ENCODE measurements at places on chromosomes 6 and 20.

DNA sequence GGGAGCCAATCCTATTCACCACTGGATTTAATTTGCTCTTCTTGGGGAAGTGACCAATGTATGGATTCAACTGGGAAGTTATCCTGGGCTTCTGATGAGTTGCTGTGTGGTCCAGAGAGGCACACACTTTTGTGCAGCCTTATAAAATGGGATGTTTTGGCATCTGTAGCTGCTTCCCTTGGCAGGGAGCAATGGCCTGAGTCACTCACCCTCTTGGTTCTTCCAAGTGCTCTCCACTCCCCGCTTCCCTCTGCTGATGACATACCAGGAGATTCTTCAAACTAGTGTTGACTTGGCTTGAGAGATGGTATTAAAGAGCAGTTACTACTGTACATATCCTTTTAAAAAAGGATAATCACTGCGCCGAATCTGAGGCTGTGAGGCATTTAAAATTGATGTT, 105.8 kb downstream of the JARID2 start:
- H3K4me3 ChIP-seq, result no peak overlapping the region
- no peak for DNase-seq
- H3K27me3 ChIP-seq, result no peaks in the 10 kb centered on the region
- H3K4me1 ChIP-seq, result peaks cover 31% of the 10 kb centered on the region
- H3K27ac ChIP-seq, result no peak overlapping the region

DNA sequence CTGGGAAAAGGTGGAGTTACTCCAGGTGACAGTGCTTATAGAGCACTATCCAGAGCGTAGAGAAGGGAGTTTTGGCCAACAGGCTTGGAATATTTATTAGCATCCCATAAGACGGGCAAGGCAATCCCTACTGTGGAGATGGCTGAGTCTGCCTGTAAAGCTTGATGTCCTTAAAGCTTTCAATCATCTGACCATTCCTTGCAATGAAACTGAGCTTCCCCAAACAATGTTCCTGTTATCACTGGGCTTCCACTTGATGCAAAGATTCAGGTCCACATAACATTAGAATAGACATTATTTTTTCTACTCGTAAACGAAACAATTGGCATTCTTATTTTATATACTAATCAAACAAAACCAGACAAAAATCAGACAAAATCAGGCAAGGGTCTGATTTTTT, 48.4 kb upstream of the PIM1 start:
- no peak for DNase-seq
- peaks cover 5% of the 10 kb centered on the region for H3K4me1 ChIP-seq
- H3K36me3 ChIP-seq, result no peaks in the 10 kb centered on the region
- no peak overlapping the region for H3K27ac ChIP-seq
- H3K27me3 ChIP-seq, result peaks cover 5% of the 10 kb centered on the region

DNA sequence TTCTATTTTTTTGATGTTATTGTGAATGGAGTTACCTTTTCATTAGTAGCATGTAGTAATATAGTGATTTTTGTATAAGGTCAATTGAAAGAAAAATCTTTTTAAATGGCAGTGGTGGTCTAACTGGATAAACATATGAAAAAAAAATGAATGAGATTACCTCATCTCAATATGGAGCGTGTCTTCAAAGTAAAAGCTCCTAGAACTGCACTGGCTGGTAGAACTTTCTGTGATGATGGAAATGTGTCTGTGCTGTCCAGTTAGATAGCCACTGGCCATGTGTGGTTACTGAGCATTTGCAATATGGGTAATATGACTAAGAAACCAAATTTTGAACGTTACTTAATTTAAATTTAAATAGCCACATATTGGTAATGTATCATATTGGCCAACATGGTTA, 44.1 kb downstream of the MRAP2 start:
- H3K36me3 ChIP-seq, result no peaks in the 10 kb centered on the region
- no peak overlapping the region for H3K27ac ChIP-seq
- H3K4me3 ChIP-seq, result no peak overlapping the region
- no peak for DNase-seq
- H3K27me3 ChIP-seq, result no peaks in the 10 kb centered on the region

DNA sequence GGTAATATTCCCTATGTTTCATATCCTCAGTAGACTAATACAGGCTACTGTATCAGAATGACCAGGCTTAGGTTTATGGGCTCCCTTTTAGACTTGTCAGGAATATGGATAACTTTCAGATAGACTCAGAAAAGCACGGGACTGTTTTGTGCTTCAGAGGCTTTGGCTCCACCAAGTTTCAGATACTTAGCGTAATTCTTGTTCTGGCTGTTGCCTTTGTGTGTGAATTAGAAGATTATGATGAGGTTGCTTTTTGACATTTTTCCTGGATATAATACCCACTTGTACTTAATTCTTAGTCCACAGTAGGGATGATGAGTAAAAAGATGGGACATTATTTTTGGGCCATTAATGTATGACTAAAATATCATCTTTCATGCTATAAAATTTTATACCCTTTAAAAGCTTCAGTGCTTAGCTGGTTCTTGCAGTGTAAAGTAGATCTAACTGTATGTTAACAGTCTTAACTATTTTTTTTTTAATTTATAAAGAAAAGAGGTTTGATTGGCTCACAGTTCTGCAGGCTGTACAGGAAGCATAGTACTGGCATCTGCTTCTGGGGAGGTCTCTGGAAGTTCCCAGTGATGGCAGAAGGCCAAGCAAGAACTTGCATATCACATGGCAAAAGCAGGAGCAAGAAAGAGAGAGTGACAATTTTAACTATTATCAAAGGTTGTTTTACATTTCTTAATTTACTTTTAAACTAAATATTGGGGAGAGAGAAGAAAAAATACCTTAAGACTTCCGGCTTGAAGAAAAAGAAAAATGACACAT, 120.7 kb downstream of the ZFAND3 start:
- H3K27me3 ChIP-seq, result no peaks in the 10 kb centered on the region
- peaks cover 26% of the 10 kb centered on the region for H3K4me1 ChIP-seq
- no peak overlapping the region for H3K4me3 ChIP-seq
- H3K27ac ChIP-seq, result no peak overlapping the region
- no peak for DNase-seq
- H3K36me3 ChIP-seq, result no peaks in the 10 kb centered on the region

- peaks cover 8% of the 10 kb centered on the region for H3K4me1 ChIP-seq
- no peaks in the 10 kb centered on the region for H3K36me3 ChIP-seq
- no peak overlapping the region for H3K4me3 ChIP-seq
- H3K27ac ChIP-seq, result no peak overlapping the region
- DNase-seq, result peak; percentile 18
Measured at GRCh38 chr6:143337201-143337949, 113.1 kb downstream of the ADAT2 start.

DNA sequence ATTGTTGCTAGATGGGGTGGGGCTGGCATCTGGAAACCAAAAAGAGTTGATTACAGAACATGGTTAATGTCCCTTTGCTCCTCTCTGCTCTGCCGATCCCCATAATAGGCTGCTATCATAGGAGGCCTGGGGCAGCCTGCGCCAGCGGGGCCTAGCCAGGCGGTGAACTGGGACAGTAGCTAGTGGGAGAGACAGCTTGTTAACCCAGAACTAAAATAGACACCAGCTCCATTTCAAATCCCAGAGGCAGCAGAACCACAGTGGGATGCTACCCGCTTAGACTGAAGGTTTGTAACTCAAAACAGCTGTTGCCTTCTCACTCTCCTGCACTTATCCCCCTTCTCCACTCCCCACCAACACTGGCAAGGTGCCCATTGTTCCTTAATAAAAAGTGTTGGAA, 98.5 kb downstream of the SSR1 start:
- no peaks in the 10 kb centered on the region for H3K27me3 ChIP-seq
- DNase-seq, result no peak
- no peaks in the 10 kb centered on the region for H3K4me1 ChIP-seq

GRCh38 chr6:134529921-134530320, 212.0 kb upstream of the SGK1 start:
- H3K4me1 ChIP-seq, result peaks cover 44% of the 10 kb centered on the region
- H3K27ac ChIP-seq, result peak overlapping the region; percentile 32
- no peaks in the 10 kb centered on the region for H3K27me3 ChIP-seq
- peaks cover 3% of the 10 kb centered on the region for H3K36me3 ChIP-seq
- peak overlapping the region; percentile 24 for H3K4me3 ChIP-seq
- DNase-seq, result no peak

DNA sequence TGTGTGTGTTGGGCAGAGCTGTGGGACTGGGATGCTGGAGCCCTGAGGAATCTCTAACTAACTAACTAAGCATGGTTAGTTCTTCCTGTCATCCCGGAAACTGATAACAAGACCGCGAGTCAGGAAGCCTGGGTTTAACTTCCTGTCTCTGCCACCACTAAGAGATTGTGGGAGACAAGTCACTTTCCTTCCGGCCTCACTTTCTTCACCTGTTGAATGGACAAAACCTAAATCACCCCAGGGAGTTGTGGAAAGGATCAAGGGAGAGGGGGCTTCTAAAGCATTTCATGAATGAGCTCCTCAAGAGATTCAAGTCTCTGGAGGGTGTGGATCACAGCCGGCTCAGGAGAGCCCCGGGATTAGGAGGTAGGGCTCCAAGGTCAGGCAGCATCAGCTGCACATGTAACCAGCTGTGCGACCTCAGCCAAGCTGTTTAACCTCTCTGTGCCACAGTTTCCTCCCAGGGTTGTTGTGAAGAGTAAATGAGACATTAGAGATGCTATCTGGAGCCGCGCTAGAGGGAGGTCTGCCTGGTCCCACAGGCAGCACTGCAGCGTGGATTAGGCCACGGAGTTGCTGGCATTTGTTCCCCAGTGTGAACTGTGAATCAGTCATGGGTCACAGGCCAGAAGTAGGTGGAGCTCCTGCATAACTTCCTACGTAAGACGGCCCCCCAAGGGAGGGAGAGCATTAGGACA, 105.1 kb downstream of the TOX2 start:
- peak overlapping the region; percentile 56 for H3K4me3 ChIP-seq
- H3K36me3 ChIP-seq, result no peaks in the 10 kb centered on the region
- H3K27ac ChIP-seq, result peak overlapping the region; percentile 21

DNA sequence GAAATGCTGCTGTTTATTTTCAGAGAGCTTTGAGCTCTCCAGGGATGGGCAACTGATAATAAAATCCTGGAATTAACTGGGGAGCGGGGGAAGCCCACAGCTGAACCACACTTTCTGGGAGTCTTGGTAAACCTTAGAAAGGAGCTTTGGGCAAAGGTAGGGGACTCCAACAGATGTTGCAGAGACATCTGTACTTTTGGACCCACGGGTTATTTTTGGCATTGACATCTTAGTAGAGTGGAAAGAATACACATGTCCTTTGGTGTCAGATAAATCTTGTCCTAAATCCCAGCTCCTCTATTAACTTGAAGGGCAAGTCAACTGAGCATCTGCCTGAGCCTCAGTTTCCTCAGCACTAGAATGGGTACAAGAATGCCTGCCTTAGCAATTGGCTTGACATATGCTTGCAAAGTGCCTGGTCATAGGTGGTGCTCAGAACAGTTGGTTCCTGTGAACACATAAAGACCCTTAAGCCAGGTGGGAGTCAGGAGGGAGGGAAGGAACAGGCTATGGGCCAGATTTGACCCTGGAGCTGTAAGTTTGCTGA, 5.8 kb downstream of the SLC22A3 start:
- H3K27ac ChIP-seq, result no peak overlapping the region
- H3K4me1 ChIP-seq, result no peaks in the 10 kb centered on the region
- no peak for DNase-seq
- H3K36me3 ChIP-seq, result no peaks in the 10 kb centered on the region

GRCh38 chr6:140567466-140567865, 1193.0 kb upstream of the CITED2 start:
- H3K4me3 ChIP-seq, result no peak overlapping the region
- H3K27ac ChIP-seq, result no peak overlapping the region
- peaks cover 17% of the 10 kb centered on the region for H3K4me1 ChIP-seq
- no peaks in the 10 kb centered on the region for H3K27me3 ChIP-seq
- DNase-seq, result no peak

DNA sequence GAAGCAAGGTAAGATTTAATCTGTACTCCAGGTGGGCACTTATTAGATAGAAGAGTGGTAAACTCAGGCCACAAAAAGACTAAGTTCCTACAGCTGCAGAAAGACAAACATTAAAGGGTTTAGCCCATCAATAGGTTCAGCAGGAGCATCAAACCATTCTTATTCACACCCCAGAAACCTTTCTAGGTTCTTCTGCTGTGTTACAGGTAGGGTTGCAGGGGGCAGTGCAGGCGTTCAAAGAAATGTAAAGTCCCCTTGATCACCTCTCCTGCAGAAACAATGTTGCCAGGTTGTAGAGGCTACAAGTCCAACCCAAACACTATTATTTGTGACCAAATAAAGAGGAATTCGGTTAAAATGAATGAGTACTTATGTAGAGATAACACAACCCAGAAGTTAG, 31.8 kb downstream of the PHACTR1 start:
- H3K27ac ChIP-seq, result no peak overlapping the region
- no peak overlapping the region for H3K4me3 ChIP-seq
- no peaks in the 10 kb centered on the region for H3K4me1 ChIP-seq
- peaks cover 22% of the 10 kb centered on the region for H3K27me3 ChIP-seq
- no peak for DNase-seq

DNA sequence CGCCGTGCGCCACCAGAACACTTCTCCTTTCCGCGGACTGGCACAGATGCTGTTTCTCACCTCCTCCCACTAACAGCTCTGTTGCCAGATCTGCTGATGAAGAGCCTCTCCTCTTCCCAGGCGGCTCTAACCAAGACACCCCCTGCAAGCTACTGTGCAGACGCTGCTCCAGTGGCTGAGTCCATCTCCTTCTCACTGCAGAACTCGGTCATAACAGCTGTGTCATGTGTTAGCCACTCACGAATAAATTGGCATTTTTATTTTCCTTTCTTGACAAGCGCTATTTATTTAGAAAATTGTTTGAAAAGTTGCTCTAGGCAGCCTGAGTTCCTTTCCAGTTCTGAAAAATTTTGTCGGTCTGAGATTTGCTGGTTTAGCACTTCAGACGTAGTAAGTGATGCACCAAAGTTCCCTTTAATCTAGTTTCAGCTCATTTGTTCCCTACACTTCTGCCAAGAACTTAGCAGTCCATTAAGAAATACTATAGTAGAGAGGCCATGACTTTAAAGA, 12.8 kb upstream of the PLEKHG1 start:
- H3K4me3 ChIP-seq, result no peak overlapping the region
- no peak for DNase-seq
- peaks cover 20% of the 10 kb centered on the region for H3K27me3 ChIP-seq
- no peaks in the 10 kb centered on the region for H3K36me3 ChIP-seq

- peaks cover 2% of the 10 kb centered on the region for H3K27me3 ChIP-seq
- no peaks in the 10 kb centered on the region for H3K36me3 ChIP-seq
- no peak overlapping the region for H3K4me3 ChIP-seq
Measured at GRCh38 chr20:18004384-18005031, 35.7 kb downstream of the MGME1 start.

- H3K27ac ChIP-seq, result no peak overlapping the region
- no peaks in the 10 kb centered on the region for H3K27me3 ChIP-seq
- no peaks in the 10 kb centered on the region for H3K36me3 ChIP-seq
- DNase-seq, result no peak
Measured at GRCh38 chr6:19478992-19479391, 358.2 kb upstream of the ID4 start.

- no peak for DNase-seq
- no peaks in the 10 kb centered on the region for H3K4me1 ChIP-seq
- no peak overlapping the region for H3K27ac ChIP-seq
- no peaks in the 10 kb centered on the region for H3K36me3 ChIP-seq
- no peak overlapping the region for H3K4me3 ChIP-seq
Measured at GRCh38 chr20:24694157-24694726, 224.8 kb downstream of the SYNDIG1 start.

GRCh38 chr6:134466771-134467525, 149.0 kb upstream of the SGK1 start:
- H3K4me1 ChIP-seq, result peaks cover 4% of the 10 kb centered on the region
- H3K27me3 ChIP-seq, result peaks cover 2% of the 10 kb centered on the region
- H3K27ac ChIP-seq, result no peak overlapping the region
